ENCODE measurements at places on chromosomes 3 and 15. TPM values are rescaled to one million over a fixed set of nuclear protein-coding genes. Genes with fewer than 3 reads are reported as not detected.
A peak's percentile ranks its signal among the peaks of the same experiment; 100 is the strongest.

GRCh38 chr15:69509131-69509530 is 56.5 kb downstream of the RPLP1 start:
- H3K27me3 ChIP-seq = peaks cover 67% of the 10 kb centered on the region
- no peaks in the 10 kb centered on the region for H3K36me3 ChIP-seq
- no peak overlapping the region for H3K27ac ChIP-seq
- no peaks in the 10 kb centered on the region for H3K4me1 ChIP-seq
- peak; percentile 57 for DNase-seq
- no peak overlapping the region for H3K4me3 ChIP-seq

GRCh38 chr3:106848099-106848498 is 529.1 kb upstream of the CCDC54 start:
- H3K4me1 ChIP-seq = peaks cover 31% of the 10 kb centered on the region
- H3K27me3 ChIP-seq = no peaks in the 10 kb centered on the region
- H3K4me3 ChIP-seq = no peak overlapping the region
- no peak overlapping the region for H3K27ac ChIP-seq
- no peak for DNase-seq

DNA sequence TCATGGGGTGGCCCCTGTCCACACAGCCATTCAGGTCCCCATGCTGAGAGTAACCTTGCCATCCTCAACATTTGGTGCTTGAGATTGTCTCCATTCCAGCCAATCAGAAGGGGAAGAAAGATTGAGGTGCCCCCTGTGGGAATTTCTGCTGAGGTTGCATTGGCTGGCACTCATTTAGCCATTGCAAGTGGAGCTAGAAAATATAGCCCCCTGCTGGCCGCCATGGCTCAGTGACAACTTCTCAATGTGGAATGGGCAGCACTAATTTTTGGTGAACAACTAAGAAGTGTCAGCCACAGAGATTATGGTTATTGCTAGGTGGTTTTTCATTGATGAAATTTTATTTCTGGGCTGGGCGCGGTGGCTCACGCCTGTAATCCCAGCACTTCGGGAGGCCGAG is 22.0 kb downstream of the COL6A6 start:
- H3K4me1 ChIP-seq = no peaks in the 10 kb centered on the region
- H3K27me3 ChIP-seq = peaks cover 16% of the 10 kb centered on the region
- no peak for DNase-seq
- no peaks in the 10 kb centered on the region for H3K36me3 ChIP-seq
- no peak overlapping the region for H3K27ac ChIP-seq

- H3K27me3 ChIP-seq = no peaks in the 10 kb centered on the region
- no peaks in the 10 kb centered on the region for H3K36me3 ChIP-seq
- no peak for DNase-seq
- H3K4me3 ChIP-seq = no peak overlapping the region
These were observed 190.3 kb downstream of the WNT5A start for GRCh38 chr3:55296791-55297190.

GRCh38 chr3:140842984-140843649 is 98.5 kb upstream of the SLC25A36 start:
- peaks cover 56% of the 10 kb centered on the region for H3K27me3 ChIP-seq
- H3K4me1 ChIP-seq = peaks cover 17% of the 10 kb centered on the region
- no peaks in the 10 kb centered on the region for H3K36me3 ChIP-seq

DNA sequence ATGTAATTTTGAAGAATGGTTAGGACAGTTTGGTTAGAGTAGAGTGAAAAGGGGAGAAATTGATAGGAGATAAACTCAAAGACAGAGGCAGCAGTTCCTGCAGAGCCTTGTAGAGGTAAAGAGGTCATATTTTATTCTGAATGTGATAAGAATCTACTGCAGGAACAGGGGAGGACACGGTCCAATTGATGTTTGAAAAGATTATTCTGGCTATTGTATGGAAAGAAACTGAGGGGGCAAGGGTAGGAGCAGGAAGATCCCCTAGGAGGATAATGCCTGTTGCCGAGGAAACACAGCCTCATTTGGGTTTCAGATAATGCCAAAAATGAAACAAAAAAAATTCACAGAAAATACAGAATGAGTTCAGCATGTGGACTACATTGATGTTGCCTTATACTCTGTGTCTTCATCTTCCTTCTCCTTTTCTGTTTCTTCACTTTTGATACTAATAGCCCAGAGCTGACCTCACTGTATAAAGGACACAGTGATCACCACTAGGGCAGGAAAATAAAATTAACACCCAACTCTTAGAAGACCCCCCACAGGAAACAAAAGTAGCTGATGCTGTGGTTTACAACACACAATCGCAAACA is 454.6 kb upstream of the UBE2E2 start:
- H3K27me3 ChIP-seq = peaks cover 6% of the 10 kb centered on the region
- no peak overlapping the region for H3K27ac ChIP-seq
- H3K4me3 ChIP-seq = no peak overlapping the region
- H3K36me3 ChIP-seq = no peaks in the 10 kb centered on the region
- no peak for DNase-seq

GRCh38 chr3:71258526-71258925 is 325.0 kb downstream of the FOXP1 start:
- peaks cover 5% of the 10 kb centered on the region for H3K36me3 ChIP-seq
- no peaks in the 10 kb centered on the region for H3K27me3 ChIP-seq
- H3K4me3 ChIP-seq = no peak overlapping the region

GRCh38 chr3:124213641-124214040 is 221.7 kb upstream of the ROPN1 start:
- peaks cover 24% of the 10 kb centered on the region for H3K27me3 ChIP-seq
- no peak for DNase-seq
- H3K4me3 ChIP-seq = no peak overlapping the region
- H3K4me1 ChIP-seq = no peaks in the 10 kb centered on the region
- H3K27ac ChIP-seq = no peak overlapping the region

- DNase-seq = no peak
- peaks cover 16% of the 10 kb centered on the region for H3K4me1 ChIP-seq
- H3K4me3 ChIP-seq = peak overlapping the region; percentile 92
- no peaks in the 10 kb centered on the region for H3K27me3 ChIP-seq
These were observed 1.3 kb downstream of the PSMD2 start for GRCh38 chr3:184300378-184300720.

DNA sequence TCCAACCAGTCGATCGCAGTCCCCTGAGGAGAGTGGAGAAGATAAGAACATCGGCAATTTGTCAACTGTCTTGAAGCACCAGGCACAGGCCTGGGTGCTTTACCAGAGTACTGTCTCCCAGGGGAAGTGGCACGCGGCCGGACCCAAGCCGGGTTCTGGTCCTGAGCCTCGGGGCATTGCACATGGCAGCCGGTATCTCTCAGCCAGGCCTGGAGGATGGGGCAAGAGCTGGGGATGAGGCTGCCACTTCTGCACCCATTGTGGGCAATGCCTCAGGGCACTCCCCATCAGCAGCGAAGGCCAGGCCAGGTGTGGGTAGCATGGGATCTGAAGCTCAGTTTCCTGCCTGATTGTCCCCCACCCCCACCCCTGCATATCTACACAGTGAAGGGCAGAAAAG is 77.5 kb downstream of the ADCY5 start:
- H3K27ac ChIP-seq = no peak overlapping the region
- H3K4me1 ChIP-seq = peaks cover 15% of the 10 kb centered on the region
- DNase-seq = no peak
- H3K36me3 ChIP-seq = no peaks in the 10 kb centered on the region

- H3K4me3 ChIP-seq = no peak overlapping the region
- no peak for DNase-seq
- H3K27me3 ChIP-seq = peaks cover 8% of the 10 kb centered on the region
- H3K4me1 ChIP-seq = peaks cover 29% of the 10 kb centered on the region
- peaks cover 11% of the 10 kb centered on the region for H3K36me3 ChIP-seq
These were observed 310.4 kb downstream of the ERC2 start for GRCh38 chr3:56157693-56158362.

- H3K4me1 ChIP-seq = peaks cover 55% of the 10 kb centered on the region
- no peaks in the 10 kb centered on the region for H3K36me3 ChIP-seq
- H3K27ac ChIP-seq = peak overlapping the region; percentile 83
- no peak for DNase-seq
- no peak overlapping the region for H3K4me3 ChIP-seq
These were observed 87.2 kb downstream of the HMG20A start for GRCh38 chr15:77507911-77508310.

DNA sequence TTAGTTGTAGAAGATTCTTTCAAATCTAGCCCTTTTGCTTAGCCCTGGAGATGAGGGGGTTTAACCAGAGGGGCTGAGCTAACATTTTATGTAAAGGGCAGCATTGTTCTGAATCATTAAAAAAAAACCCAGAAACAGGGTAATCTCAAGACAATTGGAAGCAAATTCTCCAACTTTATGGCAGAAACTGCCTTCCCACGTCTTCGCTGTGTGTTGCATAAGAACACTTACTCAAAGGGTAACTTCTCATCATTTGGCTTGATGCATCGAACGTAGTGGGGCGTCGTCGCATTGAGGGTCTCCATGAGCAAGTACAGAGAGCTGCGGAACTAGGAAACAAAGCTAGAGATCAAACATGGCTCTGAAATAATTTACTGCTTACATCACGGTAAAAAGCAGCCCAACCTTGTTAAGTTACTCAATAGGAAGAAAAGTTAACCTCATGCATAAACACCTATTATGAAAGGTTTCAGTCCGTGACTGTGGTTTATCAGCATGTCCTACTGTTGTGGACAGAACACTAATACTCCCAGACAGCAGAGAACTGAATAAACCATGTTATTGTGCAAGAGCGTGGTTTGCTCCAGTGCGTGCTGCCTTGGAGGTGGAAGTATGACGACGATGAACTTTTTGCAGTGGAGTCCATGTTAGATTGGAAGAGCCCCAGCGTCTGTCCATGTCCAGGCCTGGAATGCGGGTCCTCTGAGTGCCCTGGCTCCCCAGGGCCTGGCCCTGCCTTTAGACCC is 48.7 kb downstream of the MYO5C start:
- peaks cover 4% of the 10 kb centered on the region for H3K36me3 ChIP-seq
- no peak for DNase-seq
- H3K4me1 ChIP-seq = peaks cover 7% of the 10 kb centered on the region
- H3K27me3 ChIP-seq = no peaks in the 10 kb centered on the region

DNA sequence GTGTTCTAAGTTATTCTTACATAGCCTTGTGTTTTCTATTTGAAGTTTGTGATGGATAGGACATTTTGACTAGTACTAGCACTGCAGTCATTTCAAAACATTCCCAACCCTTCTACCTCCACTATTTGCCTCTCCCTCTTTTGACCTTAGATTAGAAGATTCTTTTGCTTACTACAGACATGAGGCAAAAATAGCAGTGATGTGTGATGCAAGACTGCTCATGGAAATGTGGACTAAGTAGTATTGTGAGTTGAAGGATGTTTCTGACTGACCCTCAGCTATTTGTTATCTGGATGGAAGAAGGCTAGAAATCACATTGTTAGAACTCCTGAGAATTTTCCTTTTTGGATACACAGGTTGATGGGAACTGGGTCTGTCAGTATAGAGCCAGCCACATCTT is 45.9 kb downstream of the ATP2C1 start:
- H3K27me3 ChIP-seq = no peaks in the 10 kb centered on the region
- H3K4me1 ChIP-seq = no peaks in the 10 kb centered on the region
- no peak overlapping the region for H3K27ac ChIP-seq
- H3K4me3 ChIP-seq = no peak overlapping the region

DNA sequence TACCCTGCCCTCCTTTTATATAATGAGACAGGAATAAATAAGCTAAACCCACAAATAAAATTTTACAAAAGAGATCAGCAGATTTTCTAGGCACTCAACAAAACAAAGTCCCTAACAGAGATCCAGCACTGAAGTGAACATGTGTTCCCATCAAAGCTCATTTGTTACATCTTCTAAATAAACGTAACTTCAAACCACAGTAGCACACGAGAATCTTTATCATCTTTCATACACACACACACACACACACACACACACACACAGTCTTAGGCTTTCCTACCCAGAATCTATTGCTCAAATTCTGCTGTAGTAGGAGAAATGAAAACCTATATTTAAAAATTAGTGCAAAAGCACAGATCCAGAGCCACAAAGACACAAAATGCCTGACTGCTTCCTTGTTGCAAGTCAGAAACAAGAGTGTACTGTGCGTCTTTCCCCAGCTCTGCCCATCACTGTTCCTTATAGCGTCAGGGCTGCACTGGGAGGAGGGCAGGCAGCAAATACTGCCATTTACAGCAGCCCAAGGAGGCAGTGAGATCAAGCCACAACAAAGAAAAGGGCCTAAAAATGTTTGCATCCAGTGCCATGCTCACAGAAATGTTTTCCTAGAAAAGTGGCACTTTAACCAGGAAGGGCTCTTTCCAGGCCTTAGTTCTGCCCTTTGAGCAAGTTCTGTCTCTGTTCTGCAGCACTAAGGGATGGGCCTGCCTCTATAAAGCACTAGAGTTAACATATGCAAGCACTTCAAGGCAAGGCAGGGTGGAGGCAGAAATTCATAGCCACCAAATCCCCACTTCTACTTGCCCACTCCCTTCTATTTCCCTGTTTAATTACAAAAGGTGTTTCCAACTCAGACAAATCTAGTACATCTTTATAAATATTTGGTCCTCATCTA is 6.0 kb downstream of the IP6K1 start:
- H3K36me3 ChIP-seq = peaks cover 6% of the 10 kb centered on the region
- no peaks in the 10 kb centered on the region for H3K27me3 ChIP-seq
- H3K4me3 ChIP-seq = no peak overlapping the region
- H3K4me1 ChIP-seq = peaks cover 39% of the 10 kb centered on the region
- H3K27ac ChIP-seq = peak overlapping the region; percentile 45

- DNase-seq = no peak
- no peak overlapping the region for H3K27ac ChIP-seq
- H3K4me3 ChIP-seq = no peak overlapping the region
- H3K4me1 ChIP-seq = no peaks in the 10 kb centered on the region
These were observed 12.1 kb downstream of the SGO1 start for GRCh38 chr3:20173844-20174410.

- H3K36me3 ChIP-seq = peaks cover 11% of the 10 kb centered on the region
- H3K27ac ChIP-seq = no peak overlapping the region
- peak; percentile 56 for DNase-seq
These were observed 3.8 kb upstream of the TMEM44 start for GRCh38 chr3:194637066-194637465.

- H3K36me3 ChIP-seq = no peaks in the 10 kb centered on the region
- no peaks in the 10 kb centered on the region for H3K27me3 ChIP-seq
- H3K27ac ChIP-seq = peak overlapping the region; percentile 50
- no peak for DNase-seq
These were observed 38.9 kb upstream of the TPRG1 start for GRCh38 chr3:189132839-189133238.

TM4SF4 gene
- total RNA-seq = not detected

STAC gene
- not detected for total RNA-seq

ASB14 gene
- not detected for total RNA-seq

LDHAL6B gene
- not detected for total RNA-seq

EIF4E3 gene
- 7.7 TPM for total RNA-seq

ATP6V1A gene
- total RNA-seq = 73.7 TPM

STAB1 gene
- not detected for total RNA-seq

IQCF5 gene
- total RNA-seq = not detected

GOLGA6A gene
- total RNA-seq = 0.21 TPM

SELENOT gene
- total RNA-seq = 67.9 TPM

ACSBG1 gene
- not detected for total RNA-seq

ARHGAP11A gene
- total RNA-seq = 17.6 TPM

IQGAP1 gene
- 178 TPM for total RNA-seq

LRRC2 gene
- total RNA-seq = 1.2 TPM
